ENCODE measurements at places on chromosomes 3 and 15. TPM values are rescaled to one million over a fixed set of nuclear protein-coding genes. Genes with fewer than 3 reads are reported as not detected.

The SLC22A14 gene
- polyA plus RNA-seq, result not detected

The TIMP4 gene
- not detected for polyA plus RNA-seq

The ADCY5 gene
- 0.16 TPM for polyA plus RNA-seq

The RBP2 gene
- polyA plus RNA-seq, result not detected

The ANKDD1A gene
- 4.5 TPM for polyA plus RNA-seq

The C2CD4A gene
- polyA plus RNA-seq, result not detected

The ST3GAL6 gene
- 40.4 TPM for polyA plus RNA-seq

The STRIT1 gene
- polyA plus RNA-seq, result not detected

The CDCP1 gene
- polyA plus RNA-seq, result 1.1 TPM

The PAK6 gene
- polyA plus RNA-seq, result 0.76 TPM

The GPR15 gene
- polyA plus RNA-seq, result 146 TPM

The NPAP1 gene
- not detected for polyA plus RNA-seq

The HYAL1 gene
- polyA plus RNA-seq, result 0.08 TPM

The TERC gene
- 1.6 TPM for polyA plus RNA-seq

The NCK1 gene
- polyA plus RNA-seq, result 29.5 TPM

The KATNBL1 gene
- 55.7 TPM for polyA plus RNA-seq

The CSK gene
- polyA plus RNA-seq, result 53.4 TPM

The ASB14 gene
- polyA plus RNA-seq, result 0.23 TPM

The ZNF80 gene
- polyA plus RNA-seq, result not detected

The LRRK1 gene
- polyA plus RNA-seq, result 14.2 TPM

The TMEM212 gene
- not detected for polyA plus RNA-seq

The RHCG gene
- polyA plus RNA-seq, result not detected

The ADAMTS7 gene
- polyA plus RNA-seq, result 0.05 TPM

The P2RY14 gene
- not detected for polyA plus RNA-seq

The ZNF385D gene
- not detected for polyA plus RNA-seq

The IL17RC gene
- polyA plus RNA-seq, result 3.4 TPM

The FOXB1 gene
- not detected for polyA plus RNA-seq

The CEP19 gene
- polyA plus RNA-seq, result 5.9 TPM

The NRG4 gene
- polyA plus RNA-seq, result 1.7 TPM

The TMC3 gene
- 0.04 TPM for polyA plus RNA-seq

The PTX3 gene
- 0.11 TPM for polyA plus RNA-seq

The ZNF860 gene
- polyA plus RNA-seq, result not detected

The WNT7A gene
- polyA plus RNA-seq, result not detected

The FAIM gene
- 31.4 TPM for polyA plus RNA-seq

The NME9 gene
- 0.18 TPM for polyA plus RNA-seq

The MELTF gene
- 11.8 TPM for polyA plus RNA-seq

The RARB gene
- polyA plus RNA-seq, result not detected

The EPHA3 gene
- not detected for polyA plus RNA-seq

The LRRIQ4 gene
- polyA plus RNA-seq, result 0.20 TPM

The ZWILCH gene
- 73.9 TPM for polyA plus RNA-seq

The IL17RD gene
- polyA plus RNA-seq, result not detected

The TARS3 gene
- 5.6 TPM for polyA plus RNA-seq

The C2CD4B gene
- not detected for polyA plus RNA-seq

The COL6A6 gene
- not detected for polyA plus RNA-seq

The FOXL2NB gene
- polyA plus RNA-seq, result not detected

The CLDN1 gene
- polyA plus RNA-seq, result 9.4 TPM

The SUMF1 gene
- 12.6 TPM for polyA plus RNA-seq

The GOLGA8T gene
- not detected for polyA plus RNA-seq

The IFT57 gene
- 25.0 TPM for polyA plus RNA-seq

The VEPH1 gene
- polyA plus RNA-seq, result not detected

The SMARCC1 gene
- polyA plus RNA-seq, result 113 TPM

The CDC25A gene
- 23.4 TPM for polyA plus RNA-seq

The PCOLCE2 gene
- polyA plus RNA-seq, result 0.76 TPM

The TRIM71 gene
- polyA plus RNA-seq, result 0.04 TPM

The ALCAM gene
- 29.2 TPM for polyA plus RNA-seq

The CCRL2 gene
- polyA plus RNA-seq, result 2.0 TPM

The CD200R1 gene
- polyA plus RNA-seq, result 0.31 TPM

The CTXN2 gene
- polyA plus RNA-seq, result not detected

The GOLGA6D gene
- polyA plus RNA-seq, result not detected

The SHF gene
- polyA plus RNA-seq, result 0.70 TPM
